Motor neuron (in vitro differentiated cells): ENCODE measurements at places on chromosomes 16 and 17.

GRCh38 chr17:7632492-7632894 is 2.6 kb downstream of the SHBG start:
- peak; percentile 32 for ATAC-seq

GRCh38 chr16:88553739-88554138 is 16.5 kb upstream of the ZC3H18 start:
- no peak for ATAC-seq

DNA sequence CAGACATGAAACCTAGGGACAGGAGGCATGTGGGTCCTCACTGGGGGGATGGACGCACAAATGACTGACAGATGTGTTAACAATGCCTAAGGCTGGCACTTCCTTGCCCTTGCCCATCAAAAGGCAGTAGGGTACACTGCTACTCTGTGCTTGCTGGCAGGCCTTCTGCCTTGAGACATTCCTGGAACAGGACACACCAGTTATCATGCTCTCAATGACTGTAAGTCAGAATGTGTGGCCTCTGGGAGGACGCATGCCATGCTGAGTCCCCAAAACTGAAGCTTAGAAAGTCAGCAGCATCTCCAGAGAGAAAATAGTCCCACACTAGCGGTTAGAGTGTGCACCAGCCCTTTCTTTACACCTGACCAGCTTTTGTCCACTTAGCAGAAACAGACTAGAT is 16.1 kb upstream of the SREBF1 start:
- no peak for ATAC-seq

GRCh38 chr16:85383836-85384832 is 229.0 kb upstream of the GSE1 start:
- no peak for ATAC-seq

- ATAC-seq, result no peak
These were observed 15.4 kb downstream of the NECAB2 start for GRCh38 chr16:83983491-83983890.

- ATAC-seq, result no peak
These were observed 19.4 kb upstream of the COL1A1 start for GRCh38 chr17:50220811-50221210.

DNA sequence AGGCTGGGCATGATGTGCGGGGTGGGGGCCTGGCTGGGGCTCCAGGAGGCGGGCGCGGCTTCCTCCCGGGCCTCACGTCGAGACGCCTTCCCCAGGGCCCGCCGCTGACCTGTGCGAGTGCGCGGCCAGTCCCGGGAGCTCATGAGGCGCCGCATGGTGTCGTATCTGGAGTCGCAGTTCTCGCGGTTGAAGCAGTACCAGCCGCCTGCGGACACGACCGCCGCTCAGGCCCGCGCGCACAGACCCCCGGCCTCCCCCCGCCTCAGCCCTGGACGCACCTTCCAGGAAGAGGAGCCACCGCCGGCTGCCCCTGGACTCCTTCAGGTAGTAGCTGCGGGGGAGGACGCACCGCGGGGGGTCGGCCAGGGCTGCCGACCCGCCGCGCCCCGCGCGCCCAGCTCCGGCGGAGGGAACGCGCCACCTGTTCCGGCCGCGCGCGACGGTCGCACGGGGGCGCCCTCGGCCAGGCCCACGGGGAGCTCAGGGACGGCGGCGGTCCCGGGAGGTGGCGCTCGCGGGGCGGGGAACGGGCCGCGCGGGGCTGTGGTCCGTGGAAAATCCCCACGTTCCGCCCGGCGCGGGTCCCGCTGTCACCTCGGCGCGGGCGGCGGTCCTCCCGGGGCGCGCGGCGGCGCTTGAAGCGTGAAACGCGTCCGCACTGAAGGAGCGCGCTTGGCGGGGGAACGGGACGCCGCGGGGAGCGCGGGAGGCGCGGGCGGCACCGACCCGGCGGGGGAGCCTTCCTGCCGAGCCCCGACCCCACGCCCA is 1.4 kb downstream of the NOTUM start:
- peak; percentile 81 for ATAC-seq

DNA sequence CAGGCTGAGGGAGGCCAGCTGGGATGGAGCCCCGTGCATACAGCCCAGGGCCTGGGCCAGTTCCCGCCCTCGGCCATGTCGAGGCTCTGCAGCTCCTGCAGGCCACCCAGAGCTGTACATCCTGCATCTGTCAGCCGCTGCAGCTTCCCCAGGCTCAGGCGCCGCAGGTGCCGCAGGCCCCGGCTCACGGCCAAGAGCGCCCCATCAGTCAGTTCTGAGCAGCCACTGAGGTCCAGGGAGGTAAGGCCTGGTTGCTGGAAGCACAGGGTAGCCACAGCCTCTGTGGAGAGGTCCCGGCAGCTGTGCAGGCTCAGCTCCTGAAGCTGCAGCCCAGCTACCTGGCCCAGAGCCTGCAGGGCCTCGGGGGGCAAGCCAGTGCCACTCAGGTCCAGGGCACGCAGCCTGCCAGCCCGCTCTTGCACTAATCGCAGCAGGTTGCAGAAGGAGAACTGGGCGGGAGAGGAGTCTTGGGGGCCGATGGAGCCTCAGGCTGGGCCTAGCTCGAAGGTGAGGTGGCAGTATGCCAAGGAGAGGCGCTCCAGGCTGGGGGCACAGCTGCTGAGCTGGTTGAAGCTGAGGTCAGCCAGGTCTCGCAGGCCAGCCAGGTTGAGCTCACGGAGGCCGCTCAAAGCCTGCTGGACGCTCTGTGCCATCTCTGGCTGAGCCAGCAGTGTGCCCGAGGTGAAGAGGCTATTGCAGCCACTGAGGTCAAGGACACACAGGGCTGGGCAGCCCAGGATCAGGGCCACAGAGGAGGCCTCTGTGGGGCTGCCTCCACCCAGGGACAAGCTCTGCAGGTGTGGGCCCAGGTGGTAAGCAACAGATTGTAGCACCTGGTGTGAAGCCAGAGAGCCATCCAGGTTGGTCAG is 11.4 kb downstream of the ELMO3 start:
- no peak for ATAC-seq

DNA sequence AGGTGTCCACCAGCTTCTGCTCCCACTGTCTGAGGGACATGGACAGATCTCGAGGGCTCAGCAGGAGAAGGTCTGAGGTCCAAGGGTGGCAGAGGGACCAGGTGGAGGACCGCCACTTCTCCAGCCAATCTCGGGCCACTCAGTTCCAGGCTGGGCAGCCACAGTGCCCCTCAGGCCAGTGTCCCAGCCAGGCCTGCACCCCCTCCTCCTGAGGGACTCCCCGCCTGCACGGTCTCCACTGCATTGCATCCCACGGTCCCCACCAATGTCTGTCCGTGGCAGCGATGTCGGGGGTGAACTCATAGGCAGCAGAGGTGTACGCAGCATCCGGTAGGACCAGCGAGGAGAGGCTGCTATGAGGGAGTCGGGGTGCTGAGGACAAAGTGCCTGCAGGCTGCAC is 64.2 kb upstream of the DOC2B start:
- no peak for ATAC-seq

- ATAC-seq, result no peak
These were observed 16.3 kb downstream of the ERAL1 start for GRCh38 chr17:28871056-28871579.

- ATAC-seq, result no peak
These were observed 3.5 kb downstream of the CEMP1 start for GRCh38 chr16:2527784-2528100.

DNA sequence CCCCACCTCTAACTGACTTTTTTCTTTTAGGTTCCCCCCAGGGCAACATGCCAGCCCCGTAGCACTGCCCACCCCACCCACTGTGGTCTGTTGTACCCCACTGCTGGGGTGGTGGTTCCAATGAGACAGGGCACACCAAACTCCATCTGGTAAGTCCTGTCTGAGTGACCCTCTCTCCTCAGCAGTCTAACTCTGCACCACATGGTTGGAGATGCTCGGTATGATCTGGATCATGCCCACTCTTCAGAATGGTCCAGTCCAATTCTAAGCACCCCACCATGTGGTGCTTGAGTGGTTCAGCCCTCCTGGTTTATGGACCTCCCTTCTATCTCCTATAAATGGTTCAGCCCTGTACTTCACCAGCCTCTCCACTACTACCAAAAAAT is 5.9 kb downstream of the KDM6B start:
- ATAC-seq, result no peak

DNA sequence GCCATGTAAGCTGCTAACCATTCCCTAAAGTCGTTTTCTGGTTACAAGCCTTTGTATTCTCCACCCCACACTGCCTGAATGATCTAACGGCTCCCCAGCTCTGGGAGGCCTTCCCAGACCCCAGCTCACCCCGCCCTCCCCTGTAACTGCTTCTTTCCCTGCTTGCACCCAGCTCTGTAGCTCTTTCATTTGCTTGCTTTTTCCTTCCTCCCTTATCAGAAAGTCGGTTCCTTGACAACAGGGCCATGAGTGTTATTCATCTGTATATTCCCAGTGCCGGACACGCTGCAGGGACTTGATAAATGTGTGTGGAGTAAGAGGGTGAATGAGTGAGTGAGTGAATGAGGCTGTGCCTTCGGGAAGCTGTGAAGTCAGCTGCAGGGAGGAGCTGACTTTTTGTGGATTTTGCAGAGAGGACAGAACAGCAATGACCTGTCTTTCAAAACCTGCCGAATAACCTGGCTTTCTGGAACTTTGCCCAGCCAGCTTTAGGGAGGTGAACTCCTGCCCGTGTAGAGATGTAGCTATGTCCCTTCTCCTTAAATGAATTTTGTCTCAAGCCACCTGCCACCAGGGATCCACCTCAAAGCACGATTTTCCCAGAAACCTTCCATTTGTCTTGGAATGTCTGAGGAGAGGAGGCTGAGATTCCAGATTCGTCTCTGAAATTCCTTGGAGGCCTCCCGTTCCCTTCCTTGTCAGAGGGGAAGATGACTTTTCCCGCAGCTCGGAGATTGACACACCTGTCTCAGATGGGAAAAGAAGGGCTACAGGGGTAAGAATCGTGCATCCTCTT is 20.0 kb upstream of the CACNG4 start:
- ATAC-seq, result peak; percentile 81

GRCh38 chr17:75861927-75862317 is 6.8 kb upstream of the WBP2 start:
- peak; percentile 50 for ATAC-seq

DNA sequence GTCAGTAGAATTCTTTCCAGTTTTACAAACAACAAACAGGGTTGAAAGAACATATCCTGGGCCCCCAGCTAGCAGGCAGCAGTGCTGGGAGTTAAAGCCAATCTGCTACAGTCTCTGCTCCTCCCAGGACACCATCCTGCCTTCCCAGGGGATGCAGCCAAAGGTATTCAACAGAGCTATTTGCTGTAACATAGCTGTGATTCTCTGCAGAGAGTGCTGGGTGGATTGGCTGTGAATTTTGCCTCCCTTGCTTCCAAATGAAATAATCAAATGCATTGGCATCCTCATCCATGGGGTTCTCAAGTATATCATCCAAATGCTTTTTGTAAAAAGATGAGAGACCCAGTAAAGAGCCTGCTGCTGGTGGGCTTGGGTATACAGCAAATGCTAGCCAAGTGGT is 124.3 kb downstream of the NPIPB5 start:
- ATAC-seq, result no peak

- ATAC-seq, result no peak
These were observed 52.3 kb upstream of the ADCY7 start for GRCh38 chr16:50213939-50214519.

GRCh38 chr16:59880611-59881010 is 1146.5 kb upstream of the GOT2 start:
- no peak for ATAC-seq

GRCh38 chr16:65546353-65546791 is 424.5 kb upstream of the CDH11 start:
- no peak for ATAC-seq

DNA sequence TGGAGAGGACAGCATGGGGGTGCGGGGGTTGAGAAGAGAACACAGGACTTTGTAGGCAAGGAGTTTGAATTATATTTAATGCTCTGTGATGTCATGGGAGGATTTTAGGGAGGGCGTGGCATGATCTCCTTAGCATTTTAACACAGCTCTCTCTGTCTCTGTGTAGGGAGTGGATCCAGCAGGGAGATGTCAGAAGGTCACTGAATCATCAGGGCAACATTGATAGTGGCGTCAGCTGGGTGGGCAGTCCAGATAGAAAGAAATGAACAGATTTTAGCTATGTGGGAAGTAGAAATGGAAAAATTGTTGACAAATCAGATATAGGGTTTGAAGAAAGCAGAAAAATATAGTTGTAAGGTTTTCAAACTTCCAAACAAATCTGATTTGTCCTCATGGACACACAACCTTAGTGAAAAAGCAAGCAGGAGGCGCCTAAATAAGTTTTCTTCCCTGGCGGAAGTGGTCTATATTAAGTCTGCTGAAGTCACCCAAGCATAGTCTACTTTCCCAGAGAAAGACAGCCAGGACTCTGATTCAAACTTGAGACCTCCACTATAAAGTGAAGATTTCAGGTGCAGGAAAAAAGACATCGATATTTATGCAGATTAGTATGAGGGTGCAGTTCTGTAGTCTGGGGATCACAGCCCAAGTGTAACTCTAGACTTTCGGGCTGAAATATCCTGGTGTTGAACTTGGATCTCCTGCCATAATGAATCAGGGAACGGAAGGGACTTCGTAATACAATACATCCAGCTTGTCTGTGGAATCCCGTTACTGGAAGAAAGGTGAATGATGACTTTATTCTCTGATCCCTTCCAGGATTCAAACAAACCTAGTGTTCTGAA is 10.1 kb upstream of the PCTP start:
- peak; percentile 96 for ATAC-seq

DNA sequence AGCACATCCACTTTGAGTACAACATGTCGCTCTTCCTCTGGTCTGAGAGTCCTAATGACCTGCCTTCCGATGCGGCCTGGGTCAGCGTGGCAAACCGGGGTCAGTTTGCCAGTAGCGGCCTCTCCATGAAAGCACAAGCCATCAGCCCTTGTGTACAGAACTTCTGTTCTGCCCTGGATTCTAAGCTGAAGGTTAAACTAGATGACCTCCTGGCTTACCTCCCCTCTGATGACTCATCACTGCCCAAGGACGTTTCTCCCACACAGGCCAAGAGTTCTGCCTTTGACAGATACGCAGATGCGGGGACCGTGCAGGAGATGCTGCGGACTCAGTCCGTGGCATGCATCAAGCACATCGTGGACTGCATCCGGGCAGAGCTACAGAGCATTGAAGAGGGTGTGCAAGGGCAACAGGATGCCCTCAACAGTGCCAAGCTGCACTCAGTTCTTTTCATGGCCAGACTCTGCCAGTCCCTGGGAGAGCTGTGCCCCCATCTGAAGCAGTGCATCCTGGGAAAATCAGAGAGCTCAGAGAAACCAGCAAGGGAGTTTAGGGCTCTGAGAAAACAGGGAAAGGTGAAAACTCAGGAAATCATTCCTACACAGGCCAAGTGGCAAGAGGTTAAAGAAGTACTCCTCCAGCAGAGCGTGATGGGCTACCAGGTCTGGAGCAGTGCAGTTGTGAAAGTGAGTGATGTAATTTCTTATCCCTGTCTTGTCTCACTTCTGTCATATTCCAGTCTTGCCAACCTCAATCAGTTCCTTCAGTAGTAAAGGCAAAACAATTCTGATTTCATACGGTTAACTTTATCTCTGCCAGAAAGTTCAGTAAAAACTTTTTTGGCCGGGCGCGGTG is 8.6 kb downstream of the COG1 start:
- ATAC-seq, result no peak

- peak; percentile 25 for ATAC-seq
These were observed 591 bp downstream of the NPW start for GRCh38 chr16:2019921-2020831.

GRCh38 chr17:35889818-35890773 is 9.9 kb upstream of the CCL5 start:
- peak; percentile 31 for ATAC-seq

GRCh38 chr16:66133643-66134338 is 232.7 kb upstream of the CDH5 start:
- no peak for ATAC-seq

- ATAC-seq, result no peak
These were observed 7.5 kb upstream of the NFATC2IP start for GRCh38 chr16:28943281-28943680.

GRCh38 chr16:24539295-24539849 is at the start of gene RBBP6:
Gene RBBP6, plus strand, starts transcription at chr16:24539566. Its CDS starts 1,061 bp downstream, at chr16:24540627.
- ATAC-seq, result peak; percentile 86
